ENCODE measurements at places on chromosomes 3 and 15.

- no peak for DNase-seq
These were observed 48.3 kb upstream of the B3GALNT1 start for GRCh38 chr3:161153480-161153879.

GRCh38 chr3:177946048-177946447 lies 590.2 kb upstream of the KCNMB2 start:
- no peak for DNase-seq

DNA sequence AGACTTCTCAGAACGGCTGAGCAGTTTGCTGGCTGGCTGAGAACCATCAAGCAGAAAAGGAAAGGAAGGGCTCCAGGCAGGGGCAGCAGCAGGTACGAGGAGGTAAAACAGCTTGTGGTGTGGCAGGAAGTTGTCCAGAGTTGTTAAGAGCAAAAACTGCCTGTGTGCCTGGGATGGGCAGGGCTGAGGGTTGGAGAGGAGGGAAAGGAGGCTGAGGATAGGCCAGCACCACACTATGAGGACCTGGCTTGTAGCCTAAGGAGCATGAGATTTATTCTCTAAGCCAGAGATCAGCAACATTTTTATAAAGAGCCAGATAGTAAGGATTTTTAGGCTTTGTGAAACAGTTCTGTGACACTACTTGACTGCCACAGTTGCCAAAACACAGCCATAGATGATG lies 8.0 kb downstream of the IGSF10 start:
- no peak for DNase-seq

- DNase-seq = no peak
These were observed 105.9 kb upstream of the MLF1 start for GRCh38 chr3:158465074-158465473.

DNA sequence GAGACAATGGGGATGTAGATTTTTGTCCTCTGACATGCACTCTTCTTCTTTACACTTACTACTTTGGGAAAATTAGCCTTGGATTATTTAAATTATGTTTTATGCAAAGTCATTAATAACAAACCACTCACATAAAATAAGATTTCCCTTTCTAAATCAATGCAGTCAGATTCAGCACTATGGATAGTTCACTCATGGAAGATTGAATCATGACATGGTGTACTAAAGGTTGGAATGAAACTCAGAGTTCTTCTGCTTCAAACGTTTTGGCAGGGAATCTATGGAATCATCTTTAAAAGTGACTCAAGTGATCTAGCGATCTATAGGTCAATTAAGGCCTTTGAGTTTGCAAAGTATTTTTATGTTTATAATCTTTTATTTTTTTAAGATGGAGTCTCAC lies 154.3 kb downstream of the KCNMB2 start:
- no peak for DNase-seq

DNA sequence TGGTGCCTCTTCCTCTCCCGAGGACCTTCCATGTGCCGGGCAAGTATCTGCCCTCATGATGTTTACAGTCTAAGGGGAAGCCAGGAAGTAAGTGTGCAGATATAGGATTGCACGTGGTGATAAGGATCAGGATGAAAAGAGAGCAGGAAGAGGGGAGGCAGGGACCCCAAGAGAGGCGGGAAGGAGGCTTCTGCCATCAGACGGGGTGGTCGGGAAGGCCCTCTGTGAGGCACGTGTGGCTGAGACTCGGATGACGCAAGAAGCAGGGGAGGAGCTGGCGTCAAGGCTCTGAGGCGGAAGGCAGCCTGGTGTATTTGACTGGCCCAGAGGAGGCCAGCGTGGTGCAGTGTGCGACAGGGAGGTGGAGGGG lies 762 bp upstream of the IQSEC1 start:
- DNase-seq = no peak

DNA sequence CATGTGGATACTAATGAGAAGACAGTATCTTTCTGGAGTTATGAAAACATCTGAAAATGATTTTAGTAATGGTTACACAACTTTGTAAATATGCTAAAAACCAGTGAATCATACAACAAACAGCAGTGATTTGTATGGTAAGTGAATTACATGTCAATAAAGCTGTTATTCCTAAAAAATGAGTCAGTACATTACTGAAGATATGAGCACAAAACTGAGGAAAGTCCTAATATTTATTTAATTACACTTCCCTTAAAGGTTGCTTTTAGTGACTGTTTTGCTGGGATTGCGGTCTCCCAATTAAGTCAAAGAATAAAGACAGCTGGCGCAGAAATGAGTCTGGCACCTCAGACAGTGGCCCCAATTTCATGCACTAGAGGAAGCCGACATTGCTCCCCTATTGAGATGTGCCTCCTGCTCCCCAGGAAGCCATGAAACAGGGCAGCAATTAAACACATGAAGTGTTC lies 50.9 kb upstream of the FSIP1 start:
- no peak for DNase-seq

DNA sequence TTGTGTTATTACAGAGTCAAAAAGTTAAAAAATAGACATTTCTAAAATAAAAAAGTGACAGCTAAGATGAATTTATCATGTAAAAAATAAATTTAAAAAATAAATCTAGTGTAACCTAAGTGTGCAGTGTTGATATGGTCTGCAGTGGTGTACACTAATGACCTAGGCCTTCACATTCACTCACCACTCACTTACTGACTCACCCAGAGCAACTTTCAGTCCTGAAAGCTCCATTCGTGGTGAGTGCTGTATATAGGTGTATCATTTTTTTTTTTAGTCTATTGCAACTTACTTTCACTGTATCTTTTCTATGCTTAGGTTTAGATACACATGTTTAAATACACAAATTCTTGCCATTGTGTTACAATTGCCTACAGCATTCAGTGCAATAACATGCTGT lies 459.4 kb upstream of the ROBO1 start:
- DNase-seq = no peak

- no peak for DNase-seq
These were observed 3.9 kb downstream of the CLCN2 start for GRCh38 chr3:184357248-184358123.

DNA sequence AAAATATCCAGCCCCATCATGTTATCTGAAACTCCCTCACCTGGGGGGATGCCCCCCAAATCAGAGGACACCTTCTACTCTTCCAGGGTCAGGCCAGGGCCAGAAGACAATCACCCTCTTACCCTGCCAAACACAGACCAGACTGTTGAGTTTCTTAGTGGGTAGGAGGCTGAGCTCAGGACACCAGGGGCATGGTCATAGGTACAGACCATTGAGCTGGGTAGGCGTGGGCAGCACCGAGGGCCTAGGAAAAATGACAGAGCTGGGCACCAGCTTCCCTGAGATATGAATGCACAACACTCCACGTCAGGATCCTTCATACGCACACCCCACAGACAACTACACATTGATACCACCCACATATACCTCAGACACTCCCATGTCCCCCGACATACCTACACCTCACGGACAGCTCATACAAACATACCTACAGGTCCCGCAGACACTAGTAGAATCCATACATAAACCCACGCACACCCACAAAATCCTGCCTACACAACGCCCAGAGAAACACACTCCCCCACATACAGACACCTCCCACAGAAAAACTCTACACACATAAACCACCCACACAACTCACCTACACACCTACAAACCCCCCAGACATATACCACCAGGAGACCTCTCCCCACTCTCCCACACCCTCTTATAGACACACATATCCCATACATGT lies 11.8 kb downstream of the AP3B2 start:
- no peak for DNase-seq

DNA sequence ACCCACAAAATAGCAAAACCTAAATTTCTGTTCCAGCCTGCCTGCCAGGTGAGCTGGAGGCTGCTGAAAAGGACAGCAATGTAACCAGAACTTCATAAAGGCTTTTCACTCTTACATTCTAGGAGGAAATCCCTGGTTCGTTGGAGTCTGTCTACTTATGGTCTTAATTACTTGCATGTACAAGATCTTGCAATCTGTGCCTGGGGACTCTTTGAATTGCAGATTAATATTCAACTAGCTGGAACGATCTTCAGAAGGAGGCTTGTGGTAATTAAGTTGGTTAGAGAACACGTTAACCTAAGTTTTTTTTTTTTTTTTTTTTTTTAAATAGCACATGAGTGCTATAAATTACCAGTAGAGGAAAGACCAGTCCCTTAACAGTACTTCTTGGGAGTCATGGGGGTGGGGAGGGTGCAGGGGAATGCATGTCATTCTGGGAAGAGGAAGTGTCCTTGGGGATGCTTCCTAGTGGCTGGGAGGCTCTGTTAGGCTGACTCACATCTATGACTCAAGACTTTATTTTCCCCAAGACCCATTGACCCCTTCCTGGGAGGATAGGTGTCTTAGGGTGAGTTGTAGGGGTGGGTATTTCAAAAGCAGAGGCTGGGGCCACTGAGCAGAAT lies 139.8 kb downstream of the RAB11A start:
- no peak for DNase-seq

GRCh38 chr15:50979041-50979440 lies 70.6 kb downstream of the AP4E1 start:
- no peak for DNase-seq

GRCh38 chr3:172846706-172847105 lies 96.2 kb downstream of the ECT2 start:
- no peak for DNase-seq

DNA sequence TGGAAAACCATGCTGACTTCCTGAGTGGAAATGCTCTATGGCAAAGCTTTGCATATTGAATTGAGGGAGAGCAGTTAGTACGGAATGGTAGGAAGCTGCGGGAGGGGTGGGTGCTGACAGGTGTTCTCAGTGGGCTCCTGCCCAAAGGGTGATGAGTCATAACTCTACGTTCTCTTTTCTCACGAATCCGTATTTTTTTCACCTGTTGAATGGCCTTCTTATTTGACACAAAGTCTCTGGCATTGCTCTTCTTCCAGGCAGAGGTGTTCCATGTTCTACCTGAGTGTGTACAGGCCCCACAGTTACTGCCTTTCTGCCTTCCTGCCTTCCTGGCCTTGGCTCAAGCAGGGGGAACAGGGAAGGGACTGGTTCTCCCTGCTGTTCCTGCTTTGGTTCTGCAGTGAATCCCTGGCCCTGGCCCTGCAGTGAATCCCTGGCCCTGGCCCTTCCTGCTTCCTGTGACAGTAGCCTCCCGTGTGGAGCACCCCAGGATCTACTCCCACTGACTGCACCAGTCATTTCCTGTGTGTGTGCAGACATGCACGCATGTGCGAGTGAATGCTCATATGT lies 31.9 kb downstream of the TRAK1 start:
- no peak for DNase-seq

GRCh38 chr3:126781889-126782491 lies 78.0 kb downstream of the CHCHD6 start:
- DNase-seq = no peak

GRCh38 chr3:45145223-45145622 lies 955 bp downstream of the CDCP1 start:
- no peak for DNase-seq

DNA sequence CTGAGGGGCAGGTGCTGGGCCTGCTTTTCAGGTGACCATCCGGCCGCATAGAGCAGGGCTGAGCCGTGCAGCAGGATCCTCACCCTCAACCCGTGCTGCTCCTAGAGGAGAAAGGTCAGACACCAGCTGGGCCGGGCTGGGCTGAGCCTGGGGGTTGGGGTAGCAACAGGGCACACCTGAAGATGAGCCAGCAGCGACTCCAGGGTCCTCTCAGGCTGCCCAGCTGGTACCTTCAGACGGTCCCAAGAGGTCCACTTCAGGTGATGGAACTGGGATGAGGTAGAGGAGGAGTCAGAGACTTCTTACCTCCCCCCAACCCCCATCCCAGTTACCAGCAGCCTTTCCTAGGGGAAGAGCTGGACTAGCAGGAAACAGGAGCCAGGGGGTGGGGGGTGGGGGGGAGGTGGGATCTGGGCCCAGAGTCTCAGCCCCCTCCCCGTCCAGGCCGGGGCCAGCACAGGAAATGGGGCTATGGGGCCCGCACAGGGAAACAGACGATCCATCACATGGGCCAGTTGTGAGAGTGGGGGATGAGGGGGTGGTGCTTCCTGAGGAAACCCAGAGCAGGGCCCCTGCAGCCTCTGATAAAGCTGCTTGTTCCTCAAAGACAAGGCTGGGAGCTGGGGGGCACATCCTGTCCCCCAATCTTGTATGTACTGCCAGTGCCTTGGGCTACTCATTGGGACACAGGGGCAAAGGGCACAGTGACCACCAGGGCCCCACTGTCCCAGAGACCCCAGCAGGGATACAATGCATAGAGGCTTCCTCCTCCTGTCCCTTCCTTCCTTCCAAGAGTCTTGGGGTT lies 3.0 kb downstream of the INKA1 start:
- no peak for DNase-seq

GRCh38 chr3:13662238-13662847 lies 113.4 kb downstream of the FBLN2 start:
- DNase-seq = no peak

DNA sequence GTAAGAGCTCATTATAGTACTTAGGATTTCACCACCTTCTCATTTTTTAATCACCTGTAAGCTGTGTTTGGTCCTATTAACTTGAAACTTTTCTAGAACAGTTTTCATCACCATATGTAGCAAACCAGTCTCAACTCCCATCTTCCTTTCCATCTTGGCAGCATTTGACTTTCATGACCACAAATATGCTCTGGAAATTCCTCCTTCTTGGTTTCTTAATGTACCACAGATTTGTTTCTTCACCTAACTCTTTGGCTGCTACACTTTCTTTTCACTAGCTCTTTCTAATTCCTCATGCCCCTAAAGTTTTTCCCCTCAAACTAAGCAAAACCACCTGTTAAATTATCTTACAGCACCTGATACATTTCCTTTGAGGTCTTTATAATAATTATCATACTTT lies 13.2 kb upstream of the NMB start:
- no peak for DNase-seq

GRCh38 chr15:101372149-101372577 lies 77.1 kb upstream of the SNRPA1 start:
- DNase-seq = no peak

GRCh38 chr3:153315781-153316180 lies 153.8 kb downstream of the RAP2B start:
- DNase-seq = no peak

DNA sequence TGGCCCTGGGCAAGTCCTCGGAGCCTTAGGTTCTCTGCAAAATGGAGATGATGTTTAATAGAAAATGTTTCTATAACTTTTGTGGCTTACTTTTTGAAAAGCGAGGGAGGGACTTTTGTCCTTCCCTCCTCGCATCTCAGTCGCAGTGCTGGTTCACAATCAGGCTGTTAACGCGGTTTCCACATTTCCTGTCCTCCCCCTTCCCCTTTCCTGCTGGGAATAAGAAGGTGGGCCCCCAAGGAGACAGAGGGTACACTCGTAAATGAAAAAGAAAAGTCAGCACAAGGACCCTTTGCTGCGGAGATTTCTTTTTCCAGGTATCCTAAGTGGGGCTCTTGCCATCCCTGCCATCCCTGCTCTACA lies 29.5 kb downstream of the ARHGAP31 start:
- DNase-seq = no peak

DNA sequence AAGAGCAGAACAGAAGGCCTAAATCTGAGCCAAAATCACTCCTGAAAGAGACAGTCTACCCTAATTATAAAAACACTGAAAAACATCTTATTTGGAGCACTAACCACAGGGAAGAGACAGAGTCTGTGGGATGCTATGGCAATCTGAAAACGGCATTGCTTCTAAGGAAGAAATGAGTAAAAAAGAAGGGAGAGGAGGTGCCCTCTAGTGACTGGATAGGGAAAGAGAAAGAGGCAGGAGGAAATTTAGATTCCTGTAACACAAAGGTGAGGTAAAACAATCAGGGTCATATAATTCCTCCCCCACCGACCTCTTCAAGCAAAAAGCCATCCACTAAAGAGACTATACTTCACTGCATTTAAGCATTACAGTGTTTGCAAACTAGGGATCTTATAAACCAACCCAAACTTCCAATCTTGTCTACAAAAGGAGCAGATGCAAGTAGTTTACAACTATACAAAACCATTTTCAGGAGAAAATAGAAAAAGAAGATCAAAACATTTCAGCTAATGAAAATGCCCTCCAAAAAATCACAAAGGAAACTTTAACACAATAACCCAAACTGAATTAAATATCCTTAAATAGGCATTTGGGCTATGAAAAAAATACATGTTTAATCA lies 32.6 kb downstream of the HACD2 start:
- DNase-seq = no peak

All from CD4-positive, alpha-beta memory T cell (primary cell).